CD4-positive, alpha-beta T cell treated with Interleukin-6 for 4 hours (primary cell): ENCODE measurements at places on chromosomes 11 and 22.

- no peak for DNase-seq
Measured at GRCh38 chr11:131923309-131923708, 552.9 kb downstream of the NTM start.

GRCh38 chr11:1549338-1550330, 22.4 kb downstream of the DUSP8 start:
- no peak for DNase-seq

GRCh38 chr11:100705447-100705846, 18.4 kb downstream of the ARHGAP42 start:
- no peak for DNase-seq

GRCh38 chr11:36078686-36079055, 134.8 kb downstream of the LDLRAD3 start:
- DNase-seq = no peak

- no peak for DNase-seq
Measured at GRCh38 chr22:41334215-41334614, 32.9 kb downstream of the ZC3H7B start.

- DNase-seq = peak; percentile 18
Measured at GRCh38 chr11:47236482-47236881, 12.1 kb downstream of the ACP2 start.

DNA sequence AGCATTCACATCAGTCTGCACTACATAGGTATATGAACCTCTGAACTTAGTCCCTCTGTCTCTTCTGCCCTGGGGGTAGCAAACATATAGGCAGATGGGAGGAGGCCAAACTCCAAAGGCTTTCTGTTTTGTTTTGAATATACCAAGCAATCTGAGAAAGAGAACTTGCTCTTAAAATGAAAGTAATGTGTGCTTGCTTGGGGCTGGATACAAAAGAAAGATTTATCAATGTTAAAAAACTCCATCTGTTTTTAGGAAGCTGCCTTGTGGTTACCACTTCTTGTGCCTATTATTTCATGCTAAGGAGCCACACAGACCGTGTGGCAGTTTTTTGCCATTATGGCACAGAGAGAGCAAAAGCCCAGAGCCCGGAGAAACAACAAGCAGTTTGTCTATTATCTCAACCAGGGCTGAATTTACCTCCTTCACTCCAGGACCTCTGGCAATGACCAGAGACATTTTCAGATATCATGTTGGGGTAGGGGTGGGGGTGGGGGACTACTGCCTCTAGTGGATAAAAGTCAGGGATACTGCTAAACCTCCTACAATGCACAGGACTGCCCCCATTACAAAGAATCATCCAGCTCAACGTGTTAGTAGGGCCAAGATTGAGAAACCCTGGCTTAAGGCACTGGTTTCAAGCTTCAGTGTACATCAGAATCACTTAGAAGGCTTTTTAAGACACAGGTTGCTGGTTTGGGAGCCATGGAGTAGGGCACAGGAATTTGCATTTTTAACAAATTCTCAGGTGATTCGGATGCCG, 124.2 kb downstream of the APIP start:
- no peak for DNase-seq

DNA sequence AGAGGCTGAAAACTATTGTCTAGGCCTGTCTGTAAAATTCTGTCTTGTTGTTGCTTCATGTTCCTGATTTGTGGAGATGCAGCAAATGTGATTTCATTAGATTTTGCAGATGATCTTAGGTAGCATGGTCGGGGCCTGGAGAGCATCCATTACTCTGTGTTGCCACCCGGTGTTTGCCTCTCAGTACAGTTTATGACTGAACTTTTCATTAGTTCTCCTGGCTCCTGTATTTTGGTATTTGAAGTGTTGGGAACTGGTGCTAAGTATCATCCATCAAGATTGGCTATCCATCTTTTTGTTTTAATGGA, 7.7 kb downstream of the YWHAH start:
- DNase-seq = no peak

GRCh38 chr11:127369356-127369755, 368.8 kb upstream of the KIRREL3 start:
- DNase-seq = no peak

- peak; percentile 43 for DNase-seq
Measured at GRCh38 chr11:9861860-9862725, 198.2 kb downstream of the SWAP70 start.

GRCh38 chr11:22407921-22408320, 69.7 kb downstream of the SLC17A6 start:
- no peak for DNase-seq

GRCh38 chr22:37643225-37643847, 3.9 kb downstream of the SH3BP1 start:
- peak; percentile 90 for DNase-seq

GRCh38 chr11:15772547-15772946, 583.8 kb downstream of the SOX6 start:
- no peak for DNase-seq

GRCh38 chr22:27747396-27748221, 53.9 kb downstream of the MN1 start:
- no peak for DNase-seq

DNA sequence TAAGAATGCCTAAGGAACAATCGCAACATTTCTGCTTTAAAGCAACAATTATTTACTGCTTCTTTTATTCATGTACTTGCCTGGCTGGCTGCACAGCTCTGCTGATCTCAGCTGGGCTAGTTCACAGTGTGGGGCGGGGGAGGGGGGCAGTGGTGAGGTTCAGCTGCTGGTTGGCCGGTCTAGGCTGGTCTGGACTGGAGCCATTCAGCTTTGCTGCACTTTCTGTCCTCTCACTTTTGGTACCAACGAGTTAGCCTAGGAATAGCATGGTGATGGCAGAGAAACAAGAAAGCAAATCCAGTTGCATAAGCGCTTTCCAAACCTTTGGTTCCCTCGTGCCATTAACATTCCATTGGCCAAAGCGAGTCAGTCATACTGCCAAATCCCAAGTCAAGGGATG, 16.0 kb upstream of the MIF start:
- DNase-seq = no peak

DNA sequence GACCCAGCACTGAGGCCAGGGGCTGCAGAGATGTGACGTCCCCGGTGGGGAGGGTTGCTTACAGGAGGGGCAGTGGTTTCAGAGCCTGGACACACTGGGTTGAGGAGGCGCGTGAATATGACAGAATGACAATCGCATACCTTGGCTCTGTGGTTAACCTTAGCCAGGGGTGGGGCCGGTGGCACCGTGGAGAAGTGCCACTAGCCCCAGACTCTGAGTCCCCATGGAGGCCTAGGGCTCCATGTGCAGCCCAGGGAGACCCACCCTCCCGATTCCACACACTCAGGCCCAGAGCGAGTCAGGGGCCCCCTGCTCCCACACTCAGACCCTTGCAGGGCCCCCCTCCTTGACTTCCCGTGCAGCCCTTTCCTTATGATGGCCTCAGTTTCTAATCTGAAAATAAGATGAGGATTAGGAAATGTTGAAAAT, 3.6 kb upstream of the ACR start:
- no peak for DNase-seq

DNA sequence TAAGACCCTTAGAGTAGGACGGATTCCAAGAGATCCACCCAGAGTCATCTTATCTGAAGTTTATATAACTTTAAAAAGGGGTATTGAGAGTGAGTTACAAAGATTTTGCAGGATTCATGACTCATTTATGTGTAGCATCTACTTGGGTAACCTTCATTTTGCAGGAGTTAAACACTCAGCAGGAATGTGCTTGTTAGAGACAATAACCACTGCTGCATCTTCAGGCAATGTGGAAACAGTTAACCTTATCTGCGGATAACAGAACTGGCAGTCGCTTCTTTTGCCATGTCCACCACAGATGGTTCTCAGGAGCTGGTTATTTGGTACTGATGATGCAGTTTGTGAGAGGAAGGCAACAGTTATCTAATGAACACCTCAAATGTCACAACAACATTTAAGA, 417.9 kb upstream of the DDI1 start:
- DNase-seq = no peak

- DNase-seq = no peak
Measured at GRCh38 chr11:66762088-66762487, 33.1 kb upstream of the SPTBN2 start.

DNA sequence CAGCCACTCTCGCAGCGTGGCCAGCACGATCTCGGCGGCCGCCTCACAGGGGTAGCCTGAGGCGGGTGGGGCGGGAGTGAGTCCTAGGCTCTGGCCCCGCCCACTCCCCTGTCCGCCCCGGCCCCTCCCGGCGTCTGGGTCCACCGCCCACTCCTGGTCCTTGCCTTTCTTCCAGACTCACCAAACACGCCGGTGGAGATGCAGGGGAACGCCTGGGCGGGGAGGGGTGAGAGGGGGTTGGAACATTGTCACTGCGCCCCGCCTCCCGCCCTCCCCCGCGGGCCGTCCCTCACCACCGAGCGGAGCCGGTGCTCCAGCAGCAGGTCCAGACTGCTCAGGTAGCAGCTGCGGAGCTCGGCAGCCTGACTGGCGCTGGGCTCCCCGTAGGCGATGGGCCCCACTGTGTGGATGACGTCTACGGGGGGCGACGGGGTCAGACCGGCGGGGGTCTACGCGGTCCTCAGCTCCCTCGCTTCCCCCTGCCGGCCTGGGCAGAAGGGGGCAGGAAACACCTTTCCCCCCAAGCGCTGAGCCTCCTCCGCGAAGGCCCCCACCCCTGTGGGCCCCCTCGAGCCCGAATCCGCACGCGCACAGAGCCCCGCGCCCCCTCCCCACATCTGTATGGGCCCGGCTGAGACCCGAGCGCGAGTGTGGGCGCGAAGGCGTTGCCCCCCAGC, 13.2 kb downstream of the OTUB1 start:
- DNase-seq = peak; percentile 71

DNA sequence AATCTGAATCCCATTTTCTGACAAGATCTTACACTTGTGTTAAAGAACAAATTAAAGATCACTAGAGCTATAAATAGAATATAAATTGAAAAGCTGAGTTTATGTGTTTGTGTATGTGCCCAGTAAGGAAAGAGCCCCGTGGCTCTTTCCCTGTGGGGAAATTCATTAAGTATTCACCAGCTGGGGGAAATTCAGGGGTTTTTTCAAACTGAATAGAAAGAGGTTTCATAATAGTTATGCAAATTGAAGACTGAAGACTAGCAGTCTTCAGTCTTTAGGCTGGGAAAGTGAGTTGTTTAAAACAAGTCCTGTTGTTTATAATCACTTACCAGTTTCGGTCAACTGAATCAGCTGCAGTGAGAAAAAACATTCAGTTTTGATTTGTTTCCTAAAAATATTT, 11.3 kb upstream of the MS4A7 start:
- no peak for DNase-seq

- DNase-seq = no peak
Measured at GRCh38 chr11:19511413-19512183, 201.0 kb upstream of the NAV2 start.

- DNase-seq = no peak
Measured at GRCh38 chr11:126853732-126854131, 146.8 kb downstream of the KIRREL3 start.

DNA sequence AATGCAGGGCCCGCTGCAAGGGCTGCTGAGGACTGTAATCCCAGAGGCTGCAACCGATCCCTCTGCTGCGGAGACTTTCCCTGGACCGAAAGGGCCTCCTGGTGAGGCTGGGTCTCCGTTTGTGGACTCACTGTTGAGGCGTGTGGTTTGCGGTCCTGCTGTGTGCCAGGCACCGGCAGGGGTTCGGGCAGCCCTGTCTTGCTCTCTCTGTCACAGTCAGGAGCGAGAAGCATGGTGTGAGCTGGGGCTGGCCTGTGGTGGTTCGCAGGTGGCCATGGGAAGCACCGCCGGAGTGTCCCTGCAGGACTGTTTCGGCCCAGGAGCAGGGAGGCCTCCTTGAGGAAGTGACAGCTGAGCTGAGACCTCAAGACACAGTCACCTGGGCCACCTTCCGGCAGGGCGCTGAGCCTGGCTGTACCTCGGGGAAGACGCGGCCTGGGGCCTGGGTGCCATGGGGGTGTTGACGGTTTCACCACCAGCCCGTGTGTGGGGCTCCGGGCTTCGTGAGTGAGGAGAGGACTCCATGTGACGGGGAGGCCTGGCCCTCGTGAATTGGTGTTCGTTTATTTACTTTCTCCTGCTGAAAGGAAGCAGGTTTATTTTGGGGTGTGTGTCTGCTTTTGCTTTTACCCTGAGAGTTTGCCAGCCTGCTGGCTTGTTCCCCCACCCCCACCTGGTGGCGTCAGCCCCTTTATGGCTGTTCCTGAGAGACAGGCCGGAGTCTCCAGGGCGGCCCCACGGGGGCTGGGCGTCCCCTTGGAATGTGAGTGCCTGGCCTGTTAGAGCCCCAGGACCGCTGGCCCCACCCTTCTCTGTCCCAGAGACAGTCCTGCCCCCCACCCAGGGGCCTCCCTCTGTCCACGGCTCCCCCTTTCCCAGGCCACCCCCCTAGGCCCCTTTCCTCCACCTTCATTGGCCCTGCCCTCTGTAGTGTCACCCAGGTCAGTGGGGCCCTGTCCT, 122.5 kb downstream of the KCNQ1OT1 start:
- DNase-seq = no peak

GRCh38 chr11:114970927-114971645, 292.8 kb downstream of the NXPE2 start:
- no peak for DNase-seq

DNA sequence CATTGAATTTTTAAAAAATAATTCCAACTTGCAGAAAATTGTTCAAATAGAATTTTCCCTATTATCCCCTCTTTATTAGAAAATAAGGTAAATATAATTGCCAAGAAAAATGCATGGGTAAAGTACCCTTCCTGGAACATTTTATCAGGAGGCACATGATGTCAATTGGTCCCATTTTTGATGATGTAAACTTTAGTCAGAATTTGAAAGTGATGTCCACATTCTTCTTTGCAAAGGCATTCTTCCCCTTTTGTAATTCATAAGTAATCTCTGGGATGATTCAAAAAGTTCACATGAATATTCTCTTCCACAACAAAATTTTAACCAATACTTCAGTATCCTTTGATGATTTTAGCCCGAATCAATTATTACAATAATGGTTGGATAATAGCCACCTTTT, 86.9 kb upstream of the ANO3 start:
- no peak for DNase-seq

DNA sequence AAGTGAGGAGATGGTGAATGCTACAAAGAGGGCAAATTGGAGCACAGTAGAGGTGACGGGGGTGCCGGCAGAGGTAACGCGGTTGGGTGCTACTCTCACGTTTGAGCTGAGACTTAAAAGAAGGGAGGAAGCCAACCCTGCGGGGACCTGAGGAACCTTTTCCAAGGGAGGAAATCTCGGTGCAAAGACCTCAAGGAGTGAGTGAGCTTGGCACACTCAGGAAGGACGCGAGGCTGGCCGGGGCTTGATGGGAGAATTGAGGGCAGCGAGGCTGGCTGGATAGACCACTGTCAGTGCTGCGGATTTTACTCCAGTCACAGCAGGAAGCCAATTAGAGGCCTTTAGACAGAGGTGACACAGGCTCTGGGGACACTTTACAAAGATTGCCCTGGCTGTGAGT, 25.0 kb downstream of the TSKU start:
- DNase-seq = no peak

GRCh38 chr11:2138068-2138430, 1.1 kb downstream of the IGF2 start:
- DNase-seq = no peak

- DNase-seq = peak; percentile 71
Measured at GRCh38 chr11:121426476-121427399, 25.4 kb upstream of the SORL1 start.
